ENCODE measurements at places on chromosomes 5 and 9. TPM values are rescaled to one million over a fixed set of nuclear protein-coding genes. Genes with fewer than 3 reads are reported as not detected.
A peak's percentile ranks its signal among the peaks of the same experiment; 100 is the strongest.

- H3K4me3 ChIP-seq = peak overlapping the region; percentile 49
- peaks cover 95% of the 10 kb centered on the region for H3K27me3 ChIP-seq
- DNase-seq = no peak
Observed at GRCh38 chr5:3601911-3602782, 6.5 kb downstream of the IRX1 start.

DNA sequence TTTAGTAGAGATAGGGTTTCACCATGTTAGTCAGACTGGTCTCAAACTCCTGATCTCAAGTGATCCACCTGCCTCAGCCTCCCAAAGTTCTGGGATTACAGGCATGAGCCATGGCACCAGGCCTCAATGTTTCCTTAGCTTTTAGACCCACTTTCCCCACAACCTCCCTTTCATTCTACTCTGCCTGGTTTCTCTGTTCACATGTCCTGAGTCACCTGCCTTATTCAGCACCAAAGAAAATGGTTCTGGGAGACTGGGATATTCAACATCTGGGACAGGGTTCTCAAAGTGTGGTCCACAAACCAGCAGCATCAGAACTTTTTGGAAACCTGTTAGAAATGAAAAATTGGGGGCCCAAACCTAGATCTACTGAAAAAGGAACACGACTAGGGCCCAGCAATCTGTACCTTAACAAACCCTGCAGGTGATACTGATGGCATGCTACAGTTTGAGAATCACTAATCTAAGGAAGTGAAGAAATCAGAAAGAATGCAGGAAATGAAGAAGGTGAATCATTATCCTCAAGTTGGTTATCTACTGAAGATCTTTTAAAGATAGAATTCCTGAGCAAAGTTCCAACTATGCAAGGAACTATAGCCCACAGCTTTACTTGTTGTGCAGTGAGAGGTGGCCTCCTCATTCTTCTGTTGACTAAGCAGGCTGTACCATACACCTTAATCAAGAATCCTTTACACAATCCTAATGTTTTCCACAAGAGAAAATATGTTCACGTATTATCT is 51.8 kb upstream of the CTNNAL1 start:
- no peak for DNase-seq
- no peaks in the 10 kb centered on the region for H3K4me1 ChIP-seq
- no peak overlapping the region for H3K4me3 ChIP-seq
- H3K27ac ChIP-seq = no peak overlapping the region
- H3K36me3 ChIP-seq = peaks cover 21% of the 10 kb centered on the region

DNA sequence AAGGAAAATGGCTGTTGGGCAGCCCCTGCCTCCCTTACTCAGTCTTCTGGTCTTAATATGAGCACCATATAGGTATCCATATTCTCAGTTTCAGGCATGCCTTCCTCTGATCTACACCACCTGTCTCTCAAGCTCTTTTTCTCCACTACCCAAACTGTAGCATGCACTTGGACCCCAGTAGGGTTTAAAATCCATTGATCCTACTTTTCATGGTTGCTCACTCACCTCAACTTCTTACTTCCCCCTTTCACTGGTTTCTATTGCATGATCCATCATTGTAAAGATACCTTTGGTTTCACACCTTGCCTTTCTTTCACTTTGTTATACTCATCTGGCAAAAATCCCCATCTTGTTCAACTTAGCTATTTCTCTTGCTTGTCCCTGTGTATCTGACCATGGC is 159.4 kb downstream of the KDM4C start:
- H3K4me1 ChIP-seq = peaks cover 2% of the 10 kb centered on the region
- no peak for DNase-seq

- no peak overlapping the region for H3K4me3 ChIP-seq
- peaks cover 95% of the 10 kb centered on the region for H3K27me3 ChIP-seq
- DNase-seq = no peak
- H3K4me1 ChIP-seq = peaks cover 34% of the 10 kb centered on the region
Observed at GRCh38 chr5:159096243-159096923, 3.3 kb downstream of the EBF1 start.

Gene EGFL7
- total RNA-seq = 35.6 TPM

Gene FRRS1L
- 14.4 TPM for total RNA-seq

All from mesothelial cell of epicardium (in vitro differentiated cells).